ENCODE measurements at places on chromosomes 6 and 20.
A peak's percentile ranks its signal among the peaks of the same experiment; 100 is the strongest.

DNA sequence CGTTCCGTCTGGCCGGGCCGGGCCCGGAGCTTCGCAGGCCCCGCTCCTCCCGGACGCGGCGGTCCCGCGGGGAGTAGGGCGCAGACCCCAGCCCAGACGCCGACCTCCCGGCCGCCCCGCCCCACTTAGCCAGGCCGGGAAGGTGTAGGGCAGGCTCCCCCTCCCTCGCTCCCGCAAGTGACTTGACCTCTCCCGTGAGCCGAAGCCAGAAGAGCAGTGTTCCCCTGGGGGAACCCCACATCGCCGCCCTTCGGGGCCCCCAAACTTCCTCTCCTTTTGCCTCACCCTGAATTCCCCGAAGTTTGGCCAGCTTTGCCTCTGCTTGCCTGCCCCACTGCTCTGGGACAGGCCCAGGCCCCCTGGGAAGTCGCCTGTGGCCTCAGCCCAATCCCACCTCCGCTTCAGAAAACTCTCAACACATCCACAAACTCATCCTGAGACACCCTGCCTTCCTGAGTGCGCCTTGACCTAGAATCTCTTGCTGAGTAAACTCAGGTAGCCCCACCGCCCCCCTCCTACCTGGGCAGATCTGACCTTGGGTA, 524 bp upstream of the NOL4L start:
- peak; percentile 56 for DNase-seq

DNA sequence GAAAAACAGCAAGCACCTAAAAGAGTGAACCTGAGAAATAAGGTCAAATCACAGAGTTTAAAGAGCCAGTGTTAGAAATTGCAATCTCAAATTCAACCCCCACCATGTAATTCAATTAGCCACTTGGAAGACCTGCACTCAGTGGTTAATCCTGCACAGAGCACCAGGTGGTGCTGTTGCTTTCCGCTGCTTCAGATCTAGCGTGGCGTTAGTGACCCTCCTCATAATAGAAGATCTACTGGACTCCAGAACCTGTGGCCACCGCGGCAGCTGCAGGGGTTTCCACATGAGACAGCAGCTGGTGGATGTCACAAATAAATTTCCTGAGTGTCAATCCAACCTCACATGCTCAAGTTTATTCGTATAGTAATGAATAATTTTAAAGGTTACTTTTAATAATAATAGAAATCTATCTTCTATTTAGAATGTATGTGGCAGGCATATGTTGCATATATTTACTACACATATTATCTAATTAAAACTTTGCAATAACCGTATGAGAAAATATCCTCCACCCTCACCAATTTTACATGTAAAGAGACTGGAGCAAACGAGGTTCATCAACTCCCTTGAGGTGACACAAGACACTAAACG, 84.4 kb downstream of the SYNE1 start:
- peak; percentile 21 for DNase-seq

- DNase-seq: no peak
These were observed 18.3 kb upstream of the SNAP25 start for GRCh38 chr20:10200330-10200729.

DNA sequence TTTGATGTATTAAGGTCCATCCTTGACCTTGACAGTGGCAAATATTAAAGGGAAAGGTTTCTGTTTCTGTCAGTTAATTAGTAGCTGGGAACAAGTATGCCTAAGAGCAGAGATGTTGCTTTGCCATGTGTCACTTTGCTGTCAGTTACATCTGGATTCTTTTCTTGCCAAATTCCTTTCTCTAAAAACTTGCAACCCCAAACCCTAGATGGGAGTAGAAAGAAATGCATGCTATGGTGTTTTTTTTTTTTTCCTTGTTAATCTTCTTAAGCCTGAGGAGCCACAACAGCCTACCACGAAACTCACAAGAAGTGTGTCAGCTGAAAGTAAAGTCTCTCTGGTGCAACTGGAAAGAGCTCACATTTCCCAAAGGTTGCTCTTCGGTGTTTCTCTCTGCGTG, 18.0 kb upstream of the CLDN20 start:
- no peak for DNase-seq

DNA sequence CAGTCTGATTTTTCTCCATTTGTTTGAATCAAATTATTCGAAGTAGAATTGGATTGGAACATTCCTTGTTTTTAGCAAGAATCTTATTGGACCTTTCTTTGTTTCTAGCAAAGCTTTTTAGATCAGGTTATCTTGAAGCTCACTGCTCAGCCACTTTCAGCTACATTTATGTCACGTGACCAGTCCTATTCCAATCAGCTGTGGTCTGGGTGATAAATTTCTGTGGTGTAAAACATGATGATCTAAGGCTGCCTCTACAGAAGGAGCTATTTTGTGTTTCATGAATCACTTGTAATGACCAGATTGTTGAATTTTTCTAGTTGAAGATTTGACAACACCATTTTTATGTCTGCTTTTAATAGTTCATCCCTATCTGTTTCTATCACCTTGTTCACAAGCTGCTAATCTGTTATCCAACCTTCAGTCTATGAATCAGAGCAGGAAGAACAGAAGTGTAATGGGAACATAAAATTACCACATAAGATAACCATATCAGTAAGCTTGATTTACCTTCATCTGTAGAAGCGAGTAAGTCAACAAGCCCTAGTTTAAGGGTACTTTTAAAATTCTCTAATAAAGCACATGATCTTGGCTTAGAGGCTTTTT, 101.0 kb upstream of the MAP3K7 start:
- no peak for DNase-seq
